ENCODE measurements at places on chromosomes 2 and 18.

DNA sequence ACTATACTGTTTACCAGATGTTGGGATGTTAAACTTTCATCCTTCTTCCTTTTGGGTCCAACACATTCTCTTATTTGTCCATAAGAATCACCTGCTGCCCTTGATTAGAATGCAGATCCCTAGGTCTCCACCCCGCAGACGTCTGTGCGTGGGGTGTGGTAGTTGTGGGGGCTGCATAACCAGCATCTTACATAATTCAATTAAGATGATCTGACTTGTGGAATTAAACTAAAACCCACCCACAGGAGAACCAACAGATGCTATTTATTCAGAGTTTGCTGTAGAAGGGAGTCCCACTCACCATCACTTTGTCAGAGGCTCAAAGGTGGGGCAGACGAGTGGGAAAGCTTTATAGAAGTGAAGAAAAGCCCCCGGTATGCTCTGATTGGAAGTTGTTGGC, 1.6 kb upstream of the KLHL23 start:
- no peak for DNase-seq

DNA sequence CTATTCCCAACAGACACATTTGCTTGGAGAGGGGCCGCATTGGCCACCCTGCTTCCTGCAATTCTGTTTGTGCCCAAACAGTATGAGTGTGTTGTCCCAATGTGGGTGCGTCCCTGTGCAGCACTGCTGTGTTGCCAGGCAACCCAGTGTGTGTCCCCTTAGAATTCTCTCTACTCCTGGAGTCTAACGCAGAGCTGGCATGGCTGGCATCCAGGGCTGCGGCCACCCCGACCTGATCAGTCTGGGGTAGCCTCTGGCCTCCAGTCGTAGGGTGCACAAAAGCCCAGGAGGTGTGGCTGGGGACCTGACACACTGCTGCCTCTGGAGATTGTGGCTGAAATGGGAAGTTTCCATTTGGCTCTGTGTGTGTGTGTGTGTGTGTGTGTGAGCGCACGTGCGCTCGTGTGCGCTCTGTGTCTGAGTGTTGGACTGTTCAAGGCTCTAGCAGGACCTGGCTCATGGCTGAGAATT, 48.0 kb downstream of the TEX44 start:
- DNase-seq: no peak

GRCh38 chr2:223383315-223383714, 218.8 kb downstream of the SCG2 start:
- DNase-seq: no peak

GRCh38 chr2:25323042-25323514, 18.6 kb downstream of the DNMT3A start:
- no peak for DNase-seq

GRCh38 chr2:66869076-66869475, 434.2 kb downstream of the MEIS1 start:
- no peak for DNase-seq

Measured in stimulated activated CD4-positive, alpha-beta T cell treated with anti-CD3 and anti-CD28 coated beads, Interleukin-1b, Interleukin-23, amount 100 ng/mL, for 4 hours (primary cell).